ENCODE measurements at places on chromosomes 5 and 9.

GRCh38 chr9:137278061-137278701, 655 bp downstream of the TOR4A start:
- DNase-seq, result no peak

- DNase-seq, result no peak
Measured at GRCh38 chr5:17400724-17401469, 97.1 kb upstream of the TAF11L2 start.

- no peak for DNase-seq
Measured at GRCh38 chr9:92455217-92455616, 27.1 kb downstream of the ASPN start.

DNA sequence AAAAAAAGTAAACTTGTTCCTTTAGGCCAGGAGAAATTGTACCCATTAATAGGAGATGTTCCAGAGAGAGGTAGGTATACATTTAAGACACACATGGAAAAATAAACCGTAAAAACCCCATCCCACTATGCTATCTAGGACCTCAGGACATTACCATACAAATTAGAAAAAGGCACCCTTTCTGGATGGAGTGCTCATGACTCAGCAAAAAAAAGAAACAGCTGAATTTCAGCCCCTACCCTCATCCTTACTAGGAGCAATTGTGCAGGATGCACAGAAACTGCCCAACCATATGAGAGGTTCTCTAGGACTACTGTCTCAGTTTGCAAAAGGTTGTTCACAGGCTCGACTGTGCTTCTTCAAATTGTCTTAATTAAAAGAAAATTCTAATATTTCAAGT, 368.2 kb downstream of the HINT1 start:
- DNase-seq, result no peak

- no peak for DNase-seq
Measured at GRCh38 chr9:95132366-95133324, 184.9 kb downstream of the FANCC start.

DNA sequence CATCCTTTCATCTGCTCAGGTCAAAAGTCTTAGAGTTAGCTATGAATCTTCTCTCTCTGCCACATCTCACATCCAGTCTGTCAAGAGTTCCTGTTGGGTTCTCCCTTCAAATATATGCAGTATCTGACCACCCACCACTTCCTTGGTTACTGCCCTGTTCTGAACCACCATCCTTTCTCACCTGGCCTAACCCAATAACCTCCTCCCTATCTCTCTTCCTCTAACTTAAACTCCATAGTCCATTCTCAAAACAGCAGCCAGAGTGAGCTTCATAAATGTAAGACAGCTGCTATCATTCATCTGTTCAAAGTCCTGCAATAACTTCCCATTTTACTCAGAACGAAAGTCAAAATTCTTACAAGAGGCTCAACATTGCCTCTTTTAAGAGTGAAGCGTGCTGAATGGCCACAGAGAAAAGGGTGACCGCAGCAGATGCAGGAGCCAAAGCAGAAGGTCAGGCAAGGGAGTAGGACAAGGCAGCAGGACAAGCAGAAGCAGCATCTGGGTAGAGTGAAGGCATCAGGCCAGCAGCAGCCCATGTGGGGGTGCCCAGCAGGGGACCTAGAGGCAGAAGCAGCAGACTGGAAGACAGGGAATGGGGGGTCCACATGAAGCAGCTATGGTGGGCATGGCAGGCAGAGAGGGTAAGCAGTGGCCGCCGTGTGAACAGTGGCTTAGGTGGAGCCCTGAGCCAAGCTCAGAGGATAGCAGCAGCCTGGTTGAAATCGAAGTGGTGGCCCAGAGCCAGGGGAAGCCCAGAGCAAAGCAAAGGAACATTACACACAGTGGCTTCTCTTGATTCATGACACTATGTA, 39.3 kb upstream of the CDC42SE2 start:
- no peak for DNase-seq

GRCh38 chr9:127990554-127990953, 9.8 kb upstream of the EEIG1 start:
- DNase-seq, result no peak

DNA sequence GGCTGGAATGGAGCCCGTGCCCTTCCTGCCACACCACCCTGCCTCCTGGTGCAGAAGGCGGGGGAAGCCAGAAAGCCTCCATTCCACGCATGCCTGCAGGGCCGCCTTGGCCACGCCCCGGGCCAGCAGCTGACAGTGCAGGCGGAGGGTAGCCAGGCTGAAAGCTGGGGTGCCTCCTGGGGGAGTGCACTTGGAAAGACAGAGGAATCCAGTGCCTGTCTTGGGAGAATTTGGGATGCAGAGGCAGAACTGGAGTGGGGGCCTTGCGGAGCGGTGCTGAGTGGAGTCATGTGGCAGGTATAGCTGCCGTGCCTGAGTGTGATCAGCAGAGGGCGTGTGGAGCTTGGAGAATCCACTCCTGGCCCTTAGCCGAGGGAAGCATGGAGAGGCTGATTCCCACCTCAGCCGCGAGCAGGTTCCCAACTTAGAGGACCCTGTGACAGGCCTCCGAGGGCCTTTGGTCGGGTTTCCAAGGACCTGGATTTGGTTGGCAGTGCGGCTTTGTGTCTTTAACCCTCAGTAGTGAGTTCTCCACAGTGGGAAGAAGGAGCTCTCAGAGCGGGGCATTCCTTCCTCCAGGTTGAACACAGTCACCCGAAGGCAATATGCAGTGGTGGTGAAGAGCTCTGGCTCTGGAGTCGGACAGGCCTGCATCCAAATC, 9.1 kb upstream of the URM1 start:
- peak; percentile 47 for DNase-seq

- DNase-seq, result no peak
Measured at GRCh38 chr5:75584641-75585040, 26.6 kb upstream of the ANKDD1B start.

- DNase-seq, result no peak
Measured at GRCh38 chr5:31193116-31193515, 370 bp upstream of the CDH6 start.

GRCh38 chr5:44809956-44810420, 1.2 kb downstream of the MRPS30 start:
- DNase-seq, result no peak

DNA sequence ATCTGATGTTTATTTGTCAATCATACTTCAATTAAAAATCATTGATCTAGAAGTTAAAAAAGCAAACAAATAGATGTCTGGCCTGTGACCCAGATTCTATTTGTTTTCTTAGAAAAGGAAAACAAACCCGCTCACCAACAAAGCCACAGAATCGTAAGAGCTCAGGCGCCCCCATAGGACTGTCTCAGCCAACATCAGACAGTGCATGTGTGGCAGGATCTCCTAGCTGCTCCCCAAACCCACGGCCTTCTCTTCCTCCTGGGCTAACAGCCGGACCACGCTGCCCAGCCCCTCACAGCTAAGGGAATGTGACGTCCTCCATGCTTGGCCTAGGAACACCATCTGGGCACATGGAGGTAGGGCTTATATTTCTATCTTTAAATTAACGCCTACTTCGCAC, 19.4 kb downstream of the OR2Y1 start:
- DNase-seq, result no peak

DNA sequence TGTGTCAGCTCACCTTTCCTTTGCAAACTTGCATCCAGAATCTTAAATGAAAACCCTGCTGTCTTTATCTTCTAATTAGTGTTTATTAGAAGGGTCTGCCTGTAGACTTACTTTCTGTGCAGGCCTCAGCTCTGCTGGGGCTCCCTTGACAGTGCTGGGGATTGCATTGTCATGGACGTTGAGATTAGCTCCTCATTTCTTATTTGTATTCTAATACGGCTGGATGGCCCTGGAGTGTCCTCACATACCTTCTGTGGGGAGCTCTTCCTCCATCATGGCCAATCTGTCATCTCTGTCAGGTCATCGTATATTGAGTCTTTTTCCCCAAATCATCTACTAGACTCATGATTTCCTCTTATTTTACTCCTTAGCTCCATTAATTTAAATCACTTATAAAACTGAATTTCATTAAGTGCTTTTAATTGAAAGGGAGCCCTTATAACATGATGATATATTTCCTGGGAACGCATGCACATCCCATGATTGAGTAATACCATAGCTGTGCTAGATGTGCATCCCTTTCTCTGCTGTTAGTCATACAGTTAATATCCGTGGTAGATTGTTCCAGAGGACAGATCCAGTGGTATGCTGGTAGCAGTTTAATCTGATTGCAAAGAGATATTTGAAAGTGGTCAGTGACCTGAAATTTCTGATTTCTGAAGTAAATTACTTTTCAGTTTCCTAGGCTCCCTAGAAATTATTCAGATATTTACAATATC, 61.6 kb downstream of the ICE1 start:
- DNase-seq, result no peak

GRCh38 chr9:128160603-128160987, 530 bp downstream of the BBLN start:
- no peak for DNase-seq

- DNase-seq, result no peak
Measured at GRCh38 chr9:104779946-104780535, 16.1 kb downstream of the NIPSNAP3B start.

DNA sequence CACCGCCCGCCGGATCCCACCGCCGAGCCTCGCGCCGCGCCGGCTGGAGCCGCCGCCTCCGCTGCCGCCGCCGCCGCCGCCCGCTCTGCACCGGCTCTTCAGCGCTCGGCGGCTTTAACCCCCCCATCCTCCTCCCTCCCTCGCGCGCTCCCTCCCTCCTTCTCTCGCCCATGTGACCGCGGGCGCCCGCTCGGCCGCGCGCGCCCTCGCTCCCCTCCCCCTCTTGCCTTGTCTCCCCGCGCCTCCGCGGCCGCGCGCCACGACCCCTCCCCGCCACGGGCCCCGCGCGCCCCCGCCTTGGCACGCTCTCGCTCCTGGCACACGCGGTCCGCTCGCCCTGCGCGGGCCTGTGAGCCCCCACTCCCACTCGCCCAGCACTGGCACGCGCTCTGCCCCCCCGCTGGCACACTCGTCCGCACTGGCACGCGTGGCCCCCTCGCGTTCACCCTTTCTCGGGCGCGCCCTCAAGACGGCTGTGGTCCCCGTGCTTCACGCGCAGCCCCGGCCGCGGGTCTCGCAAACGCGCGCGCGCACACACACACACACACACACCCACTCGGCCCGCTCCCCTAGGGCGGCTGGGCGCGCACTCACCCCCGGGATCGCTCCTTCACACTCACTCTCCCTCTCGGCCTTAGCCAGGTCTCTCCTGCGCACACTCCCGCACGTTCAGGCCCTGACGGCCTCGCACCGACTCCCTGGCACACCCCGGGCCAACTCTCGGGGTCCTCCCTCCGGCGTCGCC, at the start of gene CNTFR:
CNTFR (minus strand) TSS at position 89 of the 745 bp plus-strand sequence. CDS start 20,743 bp downstream, outside the sequence.
- DNase-seq, result no peak

GRCh38 chr5:37029436-37029835, 152.9 kb downstream of the NIPBL start:
- DNase-seq, result no peak

DNA sequence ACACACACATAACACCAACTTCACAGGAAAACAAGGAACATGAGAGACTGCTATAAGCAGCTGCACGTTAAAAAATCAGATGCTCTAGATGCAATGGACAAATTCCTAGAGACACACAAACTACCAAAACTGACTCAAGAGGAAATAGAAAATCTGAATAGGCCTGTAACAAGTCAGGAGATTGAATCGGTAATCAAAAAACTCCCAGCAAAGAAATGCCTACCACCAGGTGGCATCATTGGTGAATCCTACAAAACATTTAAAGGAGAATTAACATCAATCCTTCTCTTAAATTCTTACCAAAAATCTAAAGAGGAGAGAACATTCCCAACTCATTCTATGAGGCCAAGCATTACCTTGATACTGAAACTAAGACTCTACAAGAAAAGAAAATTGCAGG, 54.9 kb downstream of the NDST1 start:
- peak; percentile 63 for DNase-seq

GRCh38 chr9:86946201-86947145, 833 bp downstream of the GAS1 start:
- DNase-seq, result peak; percentile 47

- no peak for DNase-seq
Measured at GRCh38 chr5:90381213-90381929, 28.2 kb downstream of the CETN3 start.

- no peak for DNase-seq
Measured at GRCh38 chr5:3564827-3565518, 30.7 kb upstream of the IRX1 start.

DNA sequence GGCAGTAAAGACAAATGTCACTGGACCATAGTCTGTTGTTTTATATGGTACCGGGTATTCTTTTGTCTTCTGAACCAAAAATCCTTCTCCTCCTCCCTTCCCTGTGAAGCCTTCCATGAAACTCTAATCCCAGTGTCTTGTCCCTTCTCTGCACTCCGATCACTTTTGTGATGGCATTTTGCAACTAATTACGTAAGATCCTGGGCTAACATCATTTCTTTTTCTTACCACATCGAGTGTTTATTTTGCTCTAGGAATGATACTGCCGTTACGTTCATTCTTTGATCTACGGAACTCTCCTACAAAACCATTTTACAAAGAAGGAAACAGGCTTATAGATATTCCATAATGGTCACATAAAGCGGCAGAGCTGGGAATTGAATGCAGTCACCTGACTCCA, 33.7 kb downstream of the SNX18 start:
- DNase-seq, result no peak

GRCh38 chr9:89422151-89422975, 75.5 kb downstream of the SEMA4D start:
- no peak for DNase-seq

GRCh38 chr5:72402381-72402890, 82.3 kb downstream of the PTCD2 start:
- DNase-seq, result no peak

GRCh38 chr5:151414536-151414935, 32.9 kb upstream of the SLC36A1 start:
- DNase-seq, result no peak

- DNase-seq, result no peak
Measured at GRCh38 chr9:127184641-127185040, 62.2 kb upstream of the ANGPTL2 start.

GRCh38 chr5:14110196-14110595, 32.9 kb upstream of the TRIO start:
- DNase-seq, result no peak

DNA sequence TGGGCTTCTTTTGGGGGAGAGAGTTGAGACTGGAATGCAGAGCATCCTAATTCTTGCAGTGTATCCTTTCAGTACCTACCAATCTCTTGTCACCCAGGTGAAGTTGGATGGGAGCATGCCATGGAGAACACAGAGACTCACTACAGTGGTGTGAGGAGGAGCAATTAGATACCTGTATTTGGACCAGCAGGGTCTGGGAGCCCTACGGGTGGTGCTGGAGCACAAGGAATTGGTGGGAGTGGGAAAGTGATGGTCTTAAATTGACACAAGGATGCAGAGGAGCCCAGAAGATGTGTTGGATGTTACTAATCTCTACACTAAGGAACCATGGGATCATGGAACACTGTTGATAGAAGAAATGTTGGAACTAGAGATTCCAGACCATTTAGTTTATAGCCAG, 212.7 kb downstream of the CHSY3 start:
- DNase-seq, result no peak

- no peak for DNase-seq
Measured at GRCh38 chr9:8754751-8755150, 955.2 kb upstream of the DMAC1 start.

DNA sequence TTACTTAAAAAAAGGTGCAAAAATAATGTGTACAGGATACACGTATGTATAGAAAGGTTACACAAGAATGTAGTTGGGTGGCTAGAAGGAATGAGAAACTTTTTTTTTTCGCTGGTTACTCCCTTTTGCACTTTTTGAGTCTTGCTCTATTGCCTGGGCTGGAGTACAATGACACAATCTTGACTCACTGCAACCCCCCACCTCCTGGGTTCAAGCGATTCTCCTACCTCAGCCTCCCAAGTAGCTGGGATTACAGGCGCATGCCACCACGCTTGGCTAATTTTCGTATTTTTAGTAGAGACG, 15.8 kb downstream of the FBXW11 start:
- no peak for DNase-seq

GRCh38 chr5:156197042-156197635, 129.8 kb upstream of the SGCD start:
- no peak for DNase-seq

GRCh38 chr5:45279109-45279508, 417.1 kb downstream of the HCN1 start:
- DNase-seq, result no peak
